Colonic mucosa (tissue), 4 donors: ENCODE measurements at places on chromosomes 5 and 9. TPM values are rescaled to one million over a fixed set of nuclear protein-coding genes. Genes with fewer than 3 reads are reported as not detected.

Gene RABEPK
- total RNA-seq, result 8.0 TPM

Gene FRRS1L
- total RNA-seq, result 1.8 TPM

Gene DNAJC21
- 40.4 TPM for total RNA-seq

Gene STPG3
- total RNA-seq, result not detected

Gene GCNT4
- 0.25 TPM for total RNA-seq

Gene FPGS
- total RNA-seq, result 55.1 TPM

Gene HTR1A
- not detected for total RNA-seq

Gene MTMR12
- 23.2 TPM for total RNA-seq

Gene PTPN3
- 23.6 TPM for total RNA-seq

Gene C9orf153
- total RNA-seq, result not detected

Gene SLC4A9
- total RNA-seq, result not detected

Gene LCN1
- total RNA-seq, result not detected

Gene SPATA31E1
- not detected for total RNA-seq

Gene IL5
- not detected for total RNA-seq

Gene TCOF1
- total RNA-seq, result 17.3 TPM

Gene ORM2
- total RNA-seq, result not detected

Gene FGD3
- total RNA-seq, result 1.8 TPM

Gene MINAR2
- total RNA-seq, result not detected

Gene SVEP1
- 2.1 TPM for total RNA-seq
